Adipose tissue (tissue), 3 donors: ENCODE measurements at places on chromosomes 5 and 9. TPM values are rescaled to one million over a fixed set of nuclear protein-coding genes. Genes with fewer than 3 reads are reported as not detected.

The RAI14 gene
- polyA plus RNA-seq, result 5.1 TPM

The DND1 gene
- polyA plus RNA-seq, result 0.68 TPM

The ASPN gene
- 1.5 TPM for polyA plus RNA-seq

The SPATA31D4 gene
- not detected for polyA plus RNA-seq

The PIP5K1B gene
- 4.3 TPM for polyA plus RNA-seq

The TYRP1 gene
- not detected for polyA plus RNA-seq

The RGP1 gene
- 16.0 TPM for polyA plus RNA-seq

The GABRA1 gene
- polyA plus RNA-seq, result not detected

The PCDHA3 gene
- 0.12 TPM for polyA plus RNA-seq

The SPINK6 gene
- not detected for polyA plus RNA-seq

The PLAC8L1 gene
- 0.12 TPM for polyA plus RNA-seq

The MACROH2A1 gene
- polyA plus RNA-seq, result 119 TPM

The TPM2 gene
- 59.0 TPM for polyA plus RNA-seq

The ZNF608 gene
- 6.0 TPM for polyA plus RNA-seq

The DUSP1 gene
- polyA plus RNA-seq, result 163 TPM
